Dermis microvascular lymphatic vessel endothelial cell (primary cell): ENCODE measurements at places on chromosomes 7 and 10. TPM values are rescaled to one million over a fixed set of nuclear protein-coding genes. Genes with fewer than 3 reads are reported as not detected.

- no peak for DNase-seq
These were observed 90.1 kb upstream of the PIK3CG start for GRCh38 chr7:106774768-106775551.

DNA sequence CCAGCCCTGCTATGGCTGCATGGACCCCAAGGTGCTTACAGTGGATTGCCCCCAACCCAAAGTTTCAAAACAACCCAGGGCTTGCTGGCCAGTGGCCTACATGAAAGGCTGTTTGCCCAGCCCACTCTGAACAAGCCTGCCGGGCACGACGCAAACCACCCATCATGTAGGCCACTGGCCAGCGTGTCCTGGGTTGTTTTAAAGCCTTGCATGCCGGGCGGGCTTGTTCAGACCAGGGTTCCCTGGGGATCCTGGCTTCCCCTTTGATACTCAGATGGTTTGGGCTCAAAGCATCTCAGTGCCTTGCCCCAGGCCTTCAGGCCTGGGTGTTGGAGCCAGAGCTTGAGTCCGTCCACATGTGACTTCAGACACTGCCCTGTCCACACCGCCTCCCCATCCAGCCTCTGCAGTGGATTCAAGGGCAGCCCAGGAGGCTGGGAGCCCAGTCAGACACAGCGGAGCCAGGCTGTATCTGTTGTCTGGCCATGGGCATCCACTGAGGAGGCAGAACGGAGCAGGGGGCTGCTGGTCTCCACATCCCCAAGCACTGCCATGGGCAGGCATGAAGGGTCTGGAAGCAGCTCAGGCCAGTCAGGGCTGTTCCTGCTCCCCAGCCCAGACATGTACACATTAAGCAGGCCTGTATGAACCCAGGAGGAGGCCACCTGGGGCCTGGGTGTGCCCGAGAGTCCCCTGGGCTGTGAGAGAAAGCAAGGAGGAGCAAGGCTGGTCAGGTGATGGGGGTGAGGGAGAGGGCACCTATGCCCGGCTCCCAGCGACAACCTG, 4.0 kb upstream of the ADIRF start:
- no peak for DNase-seq

GRCh38 chr7:27714831-27715444, 25.0 kb upstream of the TAX1BP1 start:
- peak; percentile 84 for DNase-seq

DNA sequence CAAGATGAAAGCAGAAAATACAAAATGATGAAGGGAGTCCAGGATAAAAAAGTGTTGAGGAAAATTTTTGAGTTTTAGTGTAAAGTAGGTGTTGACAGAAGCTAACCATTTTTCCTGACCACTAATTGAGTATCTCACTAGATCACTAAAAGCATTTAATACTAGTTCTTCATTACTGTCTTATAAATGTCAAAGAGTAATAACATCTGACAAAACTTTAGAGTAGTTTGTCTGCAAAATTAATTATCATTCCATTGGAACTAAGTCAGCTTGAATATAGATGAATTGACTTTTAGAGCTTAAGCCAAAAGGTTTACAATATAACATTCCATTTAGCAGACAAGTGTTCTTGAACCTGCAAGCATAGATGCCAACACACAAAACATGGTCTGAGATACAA, 232.9 kb downstream of the FOXP2 start:
- no peak for DNase-seq

DNA sequence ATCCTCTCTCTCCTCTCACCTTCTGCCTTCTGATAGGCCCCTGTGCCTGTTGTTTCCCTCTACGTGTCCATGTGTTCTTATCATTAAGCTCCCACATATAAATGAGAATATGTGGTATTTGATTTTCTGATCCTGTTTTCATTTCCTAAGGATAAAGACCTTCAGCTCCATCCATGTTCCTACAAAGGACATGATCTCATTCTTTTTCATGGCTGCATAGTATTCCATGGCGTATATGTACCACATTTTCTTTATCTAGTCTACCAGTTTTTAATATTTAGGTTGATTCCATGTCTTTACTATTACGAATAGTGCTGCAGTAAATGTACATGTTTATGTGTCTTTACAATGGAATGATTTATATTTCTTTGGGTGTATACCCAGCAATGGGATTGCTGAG, 4.6 kb downstream of the OR2A12 start:
- DNase-seq, result no peak

DNA sequence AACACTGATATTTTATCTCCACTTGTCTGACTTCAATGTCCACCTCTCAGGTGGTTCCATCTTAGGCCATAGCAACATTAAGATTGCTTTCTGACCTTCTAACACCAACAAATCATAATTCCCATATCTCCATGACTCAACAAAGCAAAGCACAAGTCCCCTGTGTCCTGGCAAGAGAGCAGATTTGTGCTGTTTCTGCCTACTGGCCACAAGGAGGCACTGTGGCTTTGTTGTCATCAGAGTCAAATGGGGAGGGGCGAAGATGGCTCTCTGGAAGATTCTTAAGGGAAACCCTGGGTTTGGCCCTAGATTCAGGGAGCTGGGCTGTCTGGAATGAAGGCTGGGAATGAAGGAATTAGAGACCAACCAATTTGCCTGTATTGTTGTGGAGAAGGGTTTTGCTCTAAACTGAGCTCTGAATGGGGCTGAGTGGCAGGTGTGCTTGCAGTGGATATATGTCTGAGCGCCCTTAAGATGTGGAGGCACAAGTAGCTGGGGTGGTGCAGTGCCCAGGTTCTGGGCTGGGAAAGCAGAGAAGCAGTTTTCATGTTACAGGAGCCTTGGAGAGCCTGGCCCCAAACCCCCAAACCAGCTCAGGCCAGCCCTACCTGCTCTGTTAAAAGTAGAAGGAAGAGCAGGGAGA, 154.8 kb upstream of the PRSS58 start:
- DNase-seq, result peak; percentile 55

DNA sequence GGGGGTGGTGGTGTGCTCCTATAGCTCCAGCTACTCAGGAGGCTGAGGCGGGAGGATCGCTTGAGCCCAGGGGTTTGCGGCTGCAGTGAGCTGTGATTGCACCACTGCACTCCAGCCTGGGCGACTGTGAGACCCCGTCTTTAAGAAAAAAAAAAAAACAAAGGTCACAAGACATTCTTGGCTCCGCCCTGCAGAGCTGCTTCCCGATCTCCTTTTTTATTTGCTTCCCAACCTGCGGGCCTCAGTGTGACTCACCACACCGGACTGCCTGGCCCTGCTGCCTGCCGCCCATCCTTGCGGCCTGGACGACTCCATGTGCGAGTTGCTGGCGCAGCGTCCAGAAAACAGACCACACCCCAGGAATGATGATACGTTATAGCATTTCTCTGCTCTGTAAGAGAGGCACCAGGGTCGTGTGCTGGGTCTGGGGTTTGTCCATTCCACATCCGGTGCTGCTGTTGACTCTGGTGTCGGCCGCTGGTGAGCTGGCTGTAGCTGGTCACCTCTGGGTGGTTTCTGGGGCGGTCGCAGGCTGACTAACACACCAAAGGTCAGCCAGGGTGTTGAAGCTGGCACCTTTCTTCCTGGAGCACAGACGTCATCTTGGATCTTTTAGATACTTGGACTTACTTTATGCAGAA, 123.6 kb downstream of the TCF7L2 start:
- no peak for DNase-seq

DNA sequence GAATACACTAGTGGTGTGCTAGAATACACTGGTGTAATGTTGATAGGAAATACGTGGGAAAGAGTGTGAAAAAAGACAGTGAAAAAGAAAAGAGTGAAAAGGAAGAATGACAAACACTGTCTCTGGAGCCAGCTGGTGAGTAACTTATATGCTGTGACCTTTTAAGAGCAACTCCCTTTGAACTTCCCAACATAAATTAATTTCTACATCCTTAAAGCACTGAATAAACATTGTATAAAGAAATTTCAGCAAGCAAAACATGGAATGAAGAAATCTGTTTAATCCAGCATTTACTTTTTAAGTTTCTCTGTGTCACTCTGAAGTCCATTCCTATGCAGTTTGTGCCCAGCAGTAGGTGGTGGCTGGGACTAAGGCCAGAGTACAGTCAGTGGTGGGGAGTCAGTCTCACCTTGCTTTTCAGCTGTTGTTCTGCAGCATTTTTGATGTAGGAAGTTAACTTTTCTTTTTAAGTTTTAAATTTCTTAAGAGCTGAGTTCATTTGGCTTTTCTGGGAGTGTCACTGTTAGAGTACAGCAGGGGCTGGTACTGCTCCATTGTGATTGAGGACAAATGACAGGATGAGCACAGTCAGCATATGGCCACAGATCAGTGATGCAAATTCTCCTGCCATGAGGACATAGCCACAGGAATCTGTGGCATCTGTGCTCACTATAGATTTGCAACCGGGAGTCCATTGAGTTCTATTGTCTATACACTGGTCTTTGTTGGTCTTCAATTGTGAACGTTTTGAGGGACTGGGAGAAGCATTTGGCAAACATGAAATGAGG, 321.8 kb downstream of the ZNF248 start:
- no peak for DNase-seq

GRCh38 chr7:80347173-80347572, 164.7 kb downstream of the GNAT3 start:
- no peak for DNase-seq

- DNase-seq, result no peak
These were observed 12.0 kb upstream of the DMBT1 start for GRCh38 chr10:122548407-122549085.

DNA sequence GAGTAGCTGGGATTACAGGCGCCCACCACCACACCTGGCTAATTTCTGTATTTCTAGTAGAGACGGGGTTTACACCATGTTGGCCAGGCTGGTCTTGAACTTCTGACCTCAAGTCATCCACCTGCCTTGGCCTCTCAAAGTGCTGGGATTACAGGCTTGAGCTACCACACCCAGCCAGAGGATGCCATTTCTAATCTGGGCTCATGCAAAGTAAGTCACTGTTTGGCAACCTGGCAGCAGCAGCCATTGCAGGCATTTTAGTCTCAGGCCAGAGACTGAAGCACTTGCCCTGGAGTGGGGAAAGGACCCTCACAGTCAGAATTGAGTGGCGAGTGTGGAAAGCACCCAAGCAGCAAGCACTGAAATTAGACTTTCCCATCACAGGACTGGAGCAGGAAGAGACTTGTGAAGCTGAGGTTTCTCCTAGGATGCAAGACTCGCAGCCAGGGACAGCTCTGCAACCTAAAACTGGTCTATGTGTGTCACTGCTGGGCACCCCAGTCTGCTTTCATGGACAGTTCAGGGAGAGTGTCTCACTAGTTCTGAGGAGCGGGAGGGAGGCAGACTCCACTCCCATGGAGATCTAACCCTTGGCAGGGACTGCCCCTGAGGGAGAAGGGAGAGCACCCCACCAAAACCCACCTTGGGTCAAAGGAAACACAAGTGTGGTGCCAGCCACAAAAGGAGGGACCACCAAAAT, 27.6 kb downstream of the SNX13 start:
- DNase-seq, result no peak

Gene GDF2
- not detected in 2 replicates for total RNA-seq

Gene CRTAC1
- 4.6 and 11.9 TPM in 2 replicates for total RNA-seq

Gene SPDYE1
- total RNA-seq, result not detected in 2 replicates

Gene ATG9B
- total RNA-seq, result under 0.01 and 0.13 TPM in 2 replicates

Gene BLNK
- not detected in 2 replicates for total RNA-seq

Gene DLX6
- total RNA-seq, result not detected in 2 replicates
